ENCODE measurements at places on chromosomes 4 and X.

- DNase-seq = no peak
These were observed 58.0 kb upstream of the KLF3 start for GRCh38 chr4:38605753-38606586.

- no peak for DNase-seq
These were observed 108.8 kb downstream of the AMELX start for GRCh38 chrX:11401966-11402365.

DNA sequence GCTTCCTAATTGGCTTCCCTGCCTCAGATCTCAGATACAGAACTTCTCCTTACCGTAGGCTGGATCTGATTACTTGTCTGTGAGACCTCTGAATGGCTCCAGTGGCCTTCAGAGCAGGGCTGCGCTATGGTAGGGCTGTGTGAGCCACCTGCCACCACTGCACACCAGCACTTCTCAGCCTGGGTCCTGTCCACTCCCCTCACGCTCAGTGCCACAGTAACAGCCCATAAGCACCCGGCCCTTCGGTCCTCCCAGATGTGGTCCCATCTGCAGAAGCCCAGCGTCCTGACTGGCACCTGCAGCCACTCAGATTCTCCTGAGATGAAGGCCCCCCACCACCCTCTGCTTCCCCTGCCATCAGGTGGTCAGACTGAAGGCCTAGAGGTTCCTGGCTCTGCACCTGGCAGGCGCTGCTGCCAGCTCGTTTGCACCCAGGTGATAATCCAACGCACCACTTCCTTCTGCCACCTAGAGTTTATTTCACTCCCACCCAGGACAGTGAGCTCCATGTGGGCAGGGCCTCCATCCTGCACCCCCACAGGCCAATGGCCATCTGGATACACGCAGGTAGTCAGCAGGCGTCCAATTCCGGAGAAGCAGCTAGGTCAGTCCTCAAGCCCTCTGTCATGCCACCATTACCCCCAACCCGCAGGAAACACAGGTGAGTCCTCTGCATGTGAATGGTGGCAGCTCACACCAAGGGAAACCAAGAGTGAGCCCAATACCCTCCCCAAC lies 5.4 kb downstream of the WDR1 start:
- no peak for DNase-seq

DNA sequence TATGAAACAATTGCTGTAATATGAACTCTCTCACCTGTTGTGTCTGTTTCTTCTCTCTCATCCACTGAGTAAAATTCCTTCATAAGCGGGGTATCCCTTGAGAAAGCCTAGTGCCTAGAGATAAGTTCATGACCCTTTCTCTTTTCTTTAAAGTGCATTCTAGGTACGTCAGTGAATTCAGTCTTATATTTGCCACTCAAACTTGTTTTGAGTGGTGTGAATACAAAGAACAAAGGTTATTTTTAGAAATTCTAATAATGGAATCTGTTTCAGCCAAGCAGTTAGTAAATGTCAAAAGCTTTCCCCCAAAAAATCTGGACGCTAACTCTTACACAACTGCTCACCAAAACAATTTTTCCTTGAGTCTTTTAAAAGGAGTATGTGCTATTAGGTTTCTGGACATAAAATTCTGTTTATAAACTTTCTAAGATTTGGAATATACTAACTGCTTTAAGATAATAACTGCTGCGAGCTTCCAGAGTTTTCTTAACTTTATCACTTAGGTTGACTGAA lies 112.0 kb downstream of the VEGFC start:
- DNase-seq = no peak

GRCh38 chr4:106315476-106315967 lies 487 bp downstream of the TBCK start:
- DNase-seq = no peak

- DNase-seq = no peak
These were observed 2.3 kb downstream of the F9 start for GRCh38 chrX:139532834-139533233.

DNA sequence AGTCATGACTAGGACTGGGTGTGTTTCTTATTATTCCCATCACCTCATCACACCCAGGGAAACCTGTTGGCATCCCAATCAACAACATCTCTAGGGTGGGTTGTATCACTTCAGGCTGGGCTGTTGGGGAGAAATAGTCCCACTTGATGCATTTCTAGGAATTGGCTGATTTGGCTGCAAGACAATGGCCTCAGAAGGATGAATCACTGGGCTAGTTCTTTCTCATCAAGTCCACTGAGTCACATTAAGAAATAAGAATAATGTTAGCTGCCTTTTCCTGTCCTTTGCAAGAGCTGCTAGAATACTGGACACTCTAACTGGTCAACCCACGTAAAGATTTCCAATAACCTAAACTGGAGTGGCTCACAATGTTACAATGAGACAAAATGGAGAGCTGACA lies 104.2 kb downstream of the CHRDL1 start:
- no peak for DNase-seq

- DNase-seq = peak; percentile 54
These were observed 29.6 kb downstream of the ADH7 start for GRCh38 chr4:99405433-99406115.

DNA sequence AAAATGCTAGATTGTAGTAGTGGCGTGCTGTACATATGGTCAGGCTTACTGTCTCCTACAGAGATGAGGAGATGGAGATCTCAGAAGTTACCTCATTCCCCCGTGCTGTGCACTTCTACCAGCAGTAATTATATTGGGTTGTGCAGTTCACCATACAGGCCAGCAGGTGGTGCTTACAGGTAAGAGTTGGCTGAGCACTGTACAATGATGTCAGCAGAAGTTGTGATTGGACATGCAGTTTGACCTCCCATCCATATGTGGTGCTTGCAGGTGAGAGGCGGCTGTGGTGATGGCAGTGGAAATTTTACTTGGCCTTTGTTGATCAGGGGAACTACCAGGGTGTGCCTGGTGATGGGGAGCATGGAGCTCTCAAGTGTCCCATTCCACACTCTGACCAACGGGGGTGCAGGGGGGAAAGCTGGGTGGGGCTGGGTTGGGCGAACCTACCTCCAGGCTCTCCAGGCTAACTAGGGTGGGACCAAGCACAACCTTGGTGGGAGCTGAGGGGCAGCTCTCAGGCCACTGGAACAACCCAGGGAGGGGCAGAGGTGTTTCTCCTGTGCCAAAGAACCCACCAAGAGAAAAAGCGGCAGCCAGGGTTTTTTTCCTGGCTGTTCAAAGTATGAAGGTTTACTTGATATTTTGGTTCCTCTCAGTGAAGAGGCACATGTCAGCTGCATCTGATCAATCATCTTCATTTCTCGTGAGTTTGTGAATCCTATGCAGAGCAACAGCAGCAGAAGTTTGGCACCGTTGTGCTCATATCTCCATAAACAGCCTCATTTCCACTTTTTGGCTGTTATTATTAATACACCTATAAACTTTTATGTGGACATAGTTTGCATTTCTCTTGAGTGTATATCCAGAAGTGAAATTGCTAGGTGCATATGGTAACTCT lies 73.8 kb upstream of the FREM3 start:
- no peak for DNase-seq

DNA sequence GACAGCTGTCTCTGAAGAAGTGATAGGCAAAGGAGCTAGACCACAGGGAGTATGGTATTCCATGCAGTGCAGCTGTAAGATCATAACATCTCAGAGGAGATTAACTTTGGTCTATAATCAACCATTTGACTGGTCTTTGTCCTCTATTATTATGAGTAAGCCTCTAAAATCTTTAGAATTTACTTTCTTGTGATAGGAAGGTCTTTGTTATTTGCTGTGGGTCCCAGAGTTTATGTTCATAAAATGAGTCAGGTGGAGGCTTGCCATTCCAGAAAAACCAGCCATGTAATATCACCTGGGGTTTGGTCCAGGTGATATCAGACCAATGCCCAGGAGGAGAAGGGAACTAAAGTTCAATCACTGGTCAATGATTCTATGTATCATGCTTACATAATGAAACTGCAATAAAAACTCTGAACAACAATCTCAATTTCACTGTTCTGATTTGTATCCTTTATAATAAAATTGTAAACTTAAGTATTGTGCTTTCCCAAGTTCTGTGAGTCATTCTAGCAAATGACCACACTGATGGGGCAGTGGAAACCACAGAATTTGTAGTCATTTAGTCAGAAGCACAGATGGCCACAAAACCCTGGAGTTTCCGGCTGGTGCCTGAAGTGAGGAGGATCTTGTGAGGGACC lies 239.6 kb upstream of the TRAM1L1 start:
- no peak for DNase-seq

- no peak for DNase-seq
These were observed 6.5 kb upstream of the SMARCA1 start for GRCh38 chrX:129529685-129530281.

- DNase-seq = no peak
These were observed 147.3 kb downstream of the TBL1X start for GRCh38 chrX:9612146-9612505.

- DNase-seq = no peak
These were observed 124.2 kb downstream of the ARHGAP6 start for GRCh38 chrX:11541510-11541909.

GRCh38 chrX:54758114-54759055 lies 39.7 kb downstream of the ITIH6 start:
- no peak for DNase-seq

DNA sequence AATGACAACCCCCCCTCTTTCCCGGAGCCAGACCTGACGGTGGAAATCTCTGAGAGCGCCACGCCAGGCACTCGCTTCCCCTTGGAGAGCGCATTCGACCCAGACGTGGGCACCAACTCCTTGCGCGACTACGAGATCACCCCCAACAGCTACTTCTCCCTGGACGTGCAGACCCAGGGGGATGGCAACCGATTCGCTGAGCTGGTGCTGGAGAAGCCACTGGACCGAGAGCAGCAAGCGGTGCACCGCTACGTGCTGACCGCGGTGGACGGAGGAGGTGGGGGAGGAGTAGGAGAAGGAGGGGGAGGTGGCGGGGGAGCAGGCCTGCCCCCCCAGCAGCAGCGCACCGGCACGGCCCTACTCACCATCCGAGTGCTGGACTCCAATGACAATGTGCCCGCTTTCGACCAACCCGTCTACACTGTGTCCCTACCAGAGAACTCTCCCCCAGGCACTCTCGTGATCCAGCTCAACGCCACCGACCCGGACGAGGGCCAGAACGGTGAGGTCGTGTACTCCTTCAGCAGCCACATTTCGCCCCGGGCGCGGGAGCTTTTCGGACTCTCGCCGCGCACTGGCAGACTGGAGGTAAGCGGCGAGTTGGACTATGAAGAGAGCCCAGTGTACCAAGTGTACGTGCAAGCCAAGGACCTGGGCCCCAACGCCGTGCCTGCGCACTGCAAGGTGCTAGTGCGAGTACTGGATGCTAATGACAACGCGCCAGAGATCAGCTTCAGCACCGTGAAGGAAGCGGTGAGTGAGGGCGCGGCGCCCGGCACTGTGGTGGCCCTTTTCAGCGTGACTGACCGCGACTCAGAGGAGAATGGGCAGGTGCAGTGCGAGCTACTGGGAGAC lies 1.6 kb downstream of the PCDH10 start:
- DNase-seq = peak; percentile 64

GRCh38 chr4:75820197-75820596 lies 82.1 kb downstream of the PPEF2 start:
- DNase-seq = no peak

GRCh38 chr4:107330916-107331315 lies 294.8 kb upstream of the DKK2 start:
- no peak for DNase-seq

- no peak for DNase-seq
These were observed 73.2 kb downstream of the ZNF827 start for GRCh38 chr4:145865274-145865941.

GRCh38 chr4:2608291-2608690 lies 71.8 kb downstream of the FAM193A start:
- DNase-seq = no peak

Measured in dorsolateral prefrontal cortex (tissue), 122 donors.